ENCODE measurements at places on chromosomes 5 and 9.

GRCh38 chr5:67020096-67020615 is 176.4 kb downstream of the CD180 start:
- no peak for DNase-seq

DNA sequence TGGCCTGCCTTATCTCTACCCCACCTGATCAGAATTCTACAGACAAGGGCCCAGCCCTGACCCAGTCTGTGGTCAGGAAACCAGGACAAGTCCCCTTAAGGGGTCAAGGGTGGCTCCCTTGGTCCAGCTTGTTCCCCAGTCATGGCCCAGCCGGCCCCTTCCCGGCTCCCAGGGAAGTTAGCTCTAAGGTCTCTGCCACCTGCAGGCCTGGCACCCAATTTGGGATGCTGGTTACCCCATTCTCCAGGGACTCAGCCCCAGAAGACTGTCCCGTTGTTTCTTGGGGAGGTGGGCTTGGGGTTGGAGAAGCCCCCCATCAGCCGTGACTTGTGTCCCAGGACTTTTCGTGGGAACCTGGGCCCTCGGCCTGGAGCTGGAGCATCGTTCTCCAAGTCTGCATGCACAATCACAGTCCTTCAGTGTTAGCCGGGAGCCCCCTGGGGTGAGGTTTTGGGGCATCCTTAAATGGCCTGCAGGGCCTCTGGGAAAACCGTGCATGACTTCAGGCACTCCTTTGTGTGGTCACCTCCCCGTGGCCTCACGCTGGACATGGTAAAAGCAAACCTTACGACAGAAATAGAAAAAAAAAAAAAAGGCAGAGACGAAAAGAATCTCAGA is 150.8 kb upstream of the PHYKPL start:
- DNase-seq, result no peak

- DNase-seq, result no peak
Measured at GRCh38 chr9:91082731-91083130, 279.0 kb downstream of the AUH start.

- DNase-seq, result no peak
Measured at GRCh38 chr9:121698627-121699570, 47.5 kb downstream of the DAB2IP start.

GRCh38 chr5:39505363-39505762 is 80.6 kb upstream of the DAB2 start:
- DNase-seq, result no peak

DNA sequence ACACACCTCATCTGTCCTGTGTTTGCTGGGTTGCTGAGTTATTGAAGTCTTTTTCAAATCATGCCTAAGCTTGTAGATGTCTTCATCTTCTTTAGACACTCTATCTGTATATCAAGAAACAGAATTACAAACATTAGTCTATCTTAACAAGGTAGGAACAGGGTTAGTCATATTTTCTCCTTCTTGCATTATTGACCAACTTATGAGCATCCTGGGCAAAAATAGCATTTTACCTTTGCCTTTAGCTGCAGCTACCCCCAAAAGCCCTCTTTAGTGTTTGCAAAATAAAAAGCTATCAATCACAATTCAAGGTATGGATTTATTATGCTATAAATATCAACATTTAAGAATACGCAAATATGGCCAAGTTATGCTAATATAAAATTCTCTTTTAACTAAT is 3.4 kb downstream of the PLK2 start:
- no peak for DNase-seq

DNA sequence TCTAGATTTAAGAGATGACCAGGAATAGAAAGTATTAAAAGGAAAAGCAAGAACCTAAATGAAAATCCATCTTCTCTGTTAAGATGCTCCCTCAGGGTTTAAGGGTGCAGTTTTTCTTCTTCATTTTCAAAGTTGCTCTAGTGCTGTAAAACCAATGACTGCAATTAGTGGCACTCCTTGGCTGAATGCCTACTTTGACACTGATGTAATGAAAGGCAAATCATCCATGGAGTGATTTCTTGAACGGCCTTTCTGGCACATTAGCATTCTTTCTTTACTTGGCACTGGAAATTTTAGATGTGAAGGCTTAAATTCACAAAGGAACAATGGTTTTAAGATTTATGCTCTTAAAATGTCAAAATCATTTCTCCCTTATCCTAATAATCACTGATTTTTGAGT is 19.3 kb upstream of the ISCA1 start:
- DNase-seq, result no peak

DNA sequence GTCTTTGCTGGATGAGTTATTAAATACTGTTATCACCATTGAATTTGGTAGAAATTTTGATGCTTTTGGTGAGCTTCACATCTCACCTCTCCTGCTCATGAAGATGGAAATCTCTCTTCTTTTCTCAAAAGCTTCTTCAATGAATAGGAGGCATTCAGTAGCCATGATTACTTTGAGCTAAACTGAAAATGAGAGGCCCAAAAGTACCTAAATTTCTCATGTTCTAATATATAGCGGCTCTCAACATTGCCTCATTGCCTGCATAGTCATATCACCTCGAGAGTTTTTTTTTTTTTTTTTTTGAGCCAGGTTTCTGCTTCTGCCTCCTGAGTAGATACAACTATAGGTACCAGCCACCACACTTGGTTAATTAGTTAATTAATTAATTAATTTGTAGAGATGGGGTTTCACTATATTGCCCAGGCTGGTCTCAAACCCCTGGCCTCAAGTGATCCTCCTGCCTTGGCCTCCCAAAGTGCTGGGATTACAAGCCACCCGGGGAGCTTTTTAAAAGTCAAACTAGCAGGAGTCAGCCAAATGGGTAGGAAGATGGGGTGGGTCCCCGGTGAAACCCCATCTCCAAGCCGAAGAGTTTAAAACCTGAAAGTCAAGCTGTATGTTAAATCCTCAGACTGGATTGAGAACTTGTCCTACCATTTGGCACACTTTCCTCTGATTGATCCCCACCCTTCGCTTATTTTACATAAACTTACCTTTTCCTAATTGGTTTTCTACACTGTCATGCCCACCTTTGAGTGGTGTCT is 169.0 kb downstream of the DOCK2 start:
- DNase-seq, result no peak

DNA sequence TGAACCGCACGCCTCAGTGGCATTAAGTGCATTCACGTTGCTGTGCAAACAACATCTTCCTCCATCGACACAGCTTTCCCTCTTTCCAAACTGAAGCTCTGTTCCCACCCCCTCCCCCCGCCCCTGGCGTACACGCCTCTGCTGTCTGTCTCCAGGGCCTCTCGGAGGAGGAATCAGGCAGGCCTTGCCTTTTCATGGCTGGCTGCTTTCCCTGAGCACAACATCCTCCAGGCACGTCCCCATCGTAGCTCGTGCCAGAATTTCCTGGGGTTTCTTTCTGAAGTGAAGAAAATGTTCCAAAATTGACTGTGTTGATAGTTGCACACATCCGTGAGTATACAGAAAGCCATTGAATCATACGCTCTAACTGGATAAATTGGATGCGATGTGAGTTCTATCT is 22.3 kb upstream of the TMEM250 start:
- DNase-seq, result no peak

GRCh38 chr5:50958852-50959457 is 292.5 kb downstream of the PARP8 start:
- DNase-seq, result no peak

DNA sequence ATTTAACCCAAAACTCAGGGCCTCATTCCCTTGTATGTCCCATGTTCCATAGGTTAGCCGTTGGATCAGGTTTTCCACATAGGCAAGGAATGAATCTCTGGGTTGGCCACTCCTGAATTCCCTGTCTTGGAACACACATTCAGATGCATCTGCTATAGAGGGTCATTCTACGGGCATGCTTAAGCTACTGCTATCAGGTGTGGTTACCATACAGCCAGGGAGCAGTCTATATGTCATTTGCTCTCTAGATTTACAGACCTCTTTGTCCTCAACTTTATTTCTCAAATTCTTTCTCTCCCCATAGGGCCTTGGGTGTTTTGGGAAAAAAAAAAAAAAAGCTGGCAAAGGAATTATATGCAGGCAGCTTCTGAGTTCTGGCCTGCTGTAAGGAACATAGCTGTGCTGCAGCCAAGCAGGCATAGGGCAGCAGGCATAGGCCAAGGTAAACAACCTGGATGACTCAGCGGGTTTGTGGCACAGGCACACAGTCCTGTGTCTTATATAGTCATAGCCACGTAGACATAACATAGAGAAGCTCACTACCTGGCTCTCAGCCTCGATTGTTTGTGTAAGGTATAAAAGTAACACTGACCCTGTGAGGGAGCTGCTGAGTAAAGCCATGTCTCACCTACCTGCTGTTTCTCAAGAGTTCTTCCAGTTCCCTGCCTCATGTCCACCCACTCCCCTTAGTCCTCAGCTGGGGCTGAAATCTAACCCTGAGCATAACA is 141.5 kb downstream of the OSTF1 start:
- no peak for DNase-seq

DNA sequence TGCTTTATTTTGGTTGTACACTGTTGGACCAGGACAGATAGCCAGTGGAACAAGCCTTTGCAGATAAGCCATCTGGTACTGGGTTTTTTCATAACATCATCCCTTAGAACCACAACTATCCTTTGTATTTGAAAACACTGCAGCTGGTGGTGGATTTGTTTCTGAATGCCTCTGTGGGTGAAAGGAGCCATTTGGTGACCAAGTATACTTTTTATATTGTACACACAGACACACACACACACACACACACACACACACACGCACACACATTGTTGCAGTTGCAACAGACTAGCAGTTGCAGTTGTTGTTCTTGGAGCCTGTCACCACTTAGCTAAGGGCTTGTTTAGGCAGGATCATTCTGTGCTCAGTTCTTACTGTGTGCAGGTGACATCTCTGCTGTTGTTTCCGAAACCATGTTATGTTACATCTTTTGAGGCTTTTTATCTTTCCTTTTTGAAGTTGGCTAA is 22.9 kb upstream of the CAVIN4 start:
- DNase-seq, result no peak

- no peak for DNase-seq
Measured at GRCh38 chr5:69213513-69214215, 21.0 kb upstream of the CDK7 start.

DNA sequence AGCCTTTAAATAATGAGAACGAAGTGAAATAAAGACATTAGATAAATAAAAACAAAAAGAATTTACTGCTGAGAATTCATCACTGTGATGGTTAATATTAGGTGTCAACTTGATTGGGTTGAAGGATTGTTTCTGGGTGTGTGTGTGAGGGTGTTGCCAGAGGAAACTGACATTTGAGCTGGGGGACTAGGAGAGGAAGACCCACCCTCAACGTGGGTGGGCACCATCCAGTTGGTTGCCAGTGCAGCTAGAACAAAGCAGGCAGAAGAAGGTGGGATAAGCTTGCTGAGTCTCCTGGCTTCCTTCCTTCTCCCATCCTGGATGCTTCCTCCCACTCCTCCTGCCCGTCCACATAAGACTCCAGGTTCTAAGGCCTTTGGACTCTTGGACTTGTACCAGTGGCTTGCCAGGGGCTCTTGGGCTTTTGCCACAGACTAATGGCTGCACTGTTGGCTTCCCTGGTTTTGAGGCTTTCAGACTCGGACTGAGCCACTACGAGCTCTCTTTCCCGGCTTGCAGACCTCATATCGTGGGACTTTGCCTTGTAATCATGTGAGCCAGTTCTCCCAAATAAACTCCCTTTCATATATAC is 43.7 kb upstream of the ABL1 start:
- no peak for DNase-seq

Data from activated naive CD4-positive, alpha-beta T cell treated with anti-CD3 and anti-CD28 coated beads, Interleukin-2, amount 50 U/mL, for 16 hours (primary cell).